ENCODE measurements at places on chromosomes 6 and 20. TPM values are rescaled to one million over a fixed set of nuclear protein-coding genes. Genes with fewer than 3 reads are reported as not detected.

Gene BMP5
- not detected for total RNA-seq

Gene DEFB112
- total RNA-seq: not detected

Gene SLC22A16
- not detected for total RNA-seq

Gene ETV7
- 0.33 TPM for total RNA-seq

Gene SEMG1
- total RNA-seq: not detected

DNA sequence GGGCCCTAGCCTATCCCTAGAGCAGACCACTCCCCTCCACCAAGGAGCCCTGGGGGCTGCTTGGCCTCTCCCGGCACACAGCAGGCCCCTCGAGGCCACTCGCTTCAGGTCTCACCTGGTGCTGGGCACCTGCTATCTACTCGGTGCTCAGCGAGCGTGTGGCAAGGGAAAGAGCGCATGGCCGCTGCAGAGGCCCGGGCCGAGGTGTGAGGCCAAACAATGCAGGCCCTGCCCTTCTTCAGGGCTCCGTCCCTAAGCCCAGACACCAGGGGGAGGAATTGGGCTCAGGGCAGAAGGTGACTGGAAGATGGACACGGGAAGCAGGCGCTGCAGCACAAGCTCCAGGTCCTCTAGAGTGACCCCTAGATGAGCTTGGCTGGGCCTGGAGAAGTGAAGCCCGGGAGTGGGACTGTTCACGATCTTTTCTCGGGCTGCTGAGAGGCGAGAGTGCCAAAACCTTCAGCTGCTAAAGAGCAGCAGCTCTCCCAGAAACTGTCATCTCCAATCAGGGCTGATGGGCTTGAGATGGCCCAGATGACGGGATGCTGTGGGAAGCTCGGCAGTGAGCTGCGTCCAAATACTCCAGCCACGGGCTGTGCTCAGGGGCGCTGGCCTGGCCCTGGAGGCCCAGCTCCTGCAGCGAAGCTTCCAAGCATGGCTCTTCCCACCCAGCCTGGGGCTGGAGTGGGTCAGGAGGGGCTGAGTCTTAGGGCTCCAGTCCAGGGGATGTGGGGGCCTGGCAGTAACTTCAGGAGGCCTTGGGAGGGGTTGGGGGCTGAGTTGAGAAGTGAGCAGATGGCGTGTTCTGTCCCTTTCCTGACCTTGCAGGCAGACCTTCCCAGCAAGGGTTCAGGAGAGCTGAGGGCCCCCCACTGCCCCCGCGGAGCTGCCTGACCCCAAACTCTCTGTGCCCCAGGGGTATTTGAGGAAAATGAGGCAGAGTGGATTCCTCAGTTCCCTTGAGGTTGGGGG, 43.7 kb downstream of the APCDD1L start:
- H3K27me3 ChIP-seq: no peaks in the 10 kb centered on the region
- H3K36me3 ChIP-seq: no peaks in the 10 kb centered on the region
- H3K4me1 ChIP-seq: no peaks in the 10 kb centered on the region
- no peak overlapping the region for H3K4me3 ChIP-seq

DNA sequence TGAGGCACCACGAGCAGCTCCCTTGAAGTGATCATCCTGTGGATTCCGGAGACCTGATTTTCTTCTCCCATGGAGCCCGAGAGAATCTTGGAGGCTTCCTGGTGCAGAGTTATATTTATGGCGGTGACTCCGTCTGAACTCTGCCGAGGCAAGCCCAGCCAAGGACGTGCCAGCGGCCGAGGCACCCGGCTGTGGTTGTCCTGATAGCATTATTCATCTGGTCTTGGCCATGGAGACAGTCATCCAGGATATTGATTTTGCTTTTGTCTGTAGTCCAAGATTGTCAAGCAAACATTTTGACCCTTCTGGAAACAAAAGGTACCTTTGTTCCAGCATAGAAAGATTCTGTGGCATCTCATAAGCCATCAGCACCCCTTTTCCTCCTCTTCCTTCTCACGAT, 163.3 kb downstream of the SCML4 start:
- H3K27me3 ChIP-seq: no peaks in the 10 kb centered on the region
- no peaks in the 10 kb centered on the region for H3K36me3 ChIP-seq
- no peak for DNase-seq
- peaks cover 19% of the 10 kb centered on the region for H3K4me1 ChIP-seq

- no peak for DNase-seq
- peaks cover 39% of the 10 kb centered on the region for H3K36me3 ChIP-seq
- peak overlapping the region; percentile 76 for H3K27ac ChIP-seq
- H3K4me1 ChIP-seq: peaks cover 36% of the 10 kb centered on the region
- H3K27me3 ChIP-seq: no peaks in the 10 kb centered on the region
These were observed 1.3 kb downstream of the CUL7 start for GRCh38 chr6:43052225-43052841.

DNA sequence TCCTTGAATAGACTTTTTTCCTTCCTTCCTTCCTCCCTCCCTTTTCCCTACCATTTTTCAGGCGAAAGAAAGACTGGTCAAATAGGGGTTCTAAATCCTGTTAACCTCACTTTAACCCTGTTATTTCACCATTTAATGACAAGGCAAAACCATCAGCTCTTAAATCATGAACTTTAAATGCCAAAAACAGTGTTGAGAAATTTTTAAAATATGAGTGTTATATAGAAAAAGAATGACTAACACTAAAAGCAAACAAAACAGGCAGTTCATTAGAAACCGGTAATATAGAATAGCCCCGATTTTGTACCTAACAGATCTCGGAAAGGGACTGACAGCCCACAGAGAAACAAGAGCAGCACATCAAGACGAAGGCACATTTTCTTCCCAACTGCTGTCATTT, 57.4 kb upstream of the CEP85L start:
- no peaks in the 10 kb centered on the region for H3K27me3 ChIP-seq
- H3K27ac ChIP-seq: peak overlapping the region; percentile 78
- DNase-seq: no peak
- peak overlapping the region; percentile 83 for H3K4me3 ChIP-seq
- peaks cover 61% of the 10 kb centered on the region for H3K4me1 ChIP-seq

GRCh38 chr6:13303668-13304017, 24.7 kb downstream of the TBC1D7 start:
- H3K27me3 ChIP-seq: no peaks in the 10 kb centered on the region
- H3K4me1 ChIP-seq: peaks cover 14% of the 10 kb centered on the region
- peak overlapping the region; percentile 47 for H3K27ac ChIP-seq
- no peak for DNase-seq
- H3K4me3 ChIP-seq: no peak overlapping the region

DNA sequence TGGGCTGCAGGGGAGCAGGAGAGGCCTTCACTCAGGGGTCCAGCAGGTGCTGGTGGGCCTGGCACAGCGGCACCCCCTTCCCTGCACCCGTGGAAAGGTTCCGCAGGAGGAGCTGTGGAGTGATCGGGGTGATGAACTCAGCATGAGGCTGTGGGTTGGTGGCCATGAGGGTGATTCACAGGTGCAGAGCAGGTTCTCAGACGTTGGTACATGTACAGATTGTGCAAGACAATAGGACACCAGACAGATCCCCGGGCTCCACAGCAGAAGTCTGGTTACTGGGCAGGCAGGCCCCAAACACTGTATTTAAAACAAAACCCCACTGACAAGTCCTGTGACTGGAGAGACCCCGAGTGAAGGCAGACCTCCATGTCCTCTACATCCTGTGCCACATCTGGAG, 151.6 kb upstream of the CDH4 start:
- H3K4me3 ChIP-seq: no peak overlapping the region
- no peak for DNase-seq
- no peak overlapping the region for H3K27ac ChIP-seq

DNA sequence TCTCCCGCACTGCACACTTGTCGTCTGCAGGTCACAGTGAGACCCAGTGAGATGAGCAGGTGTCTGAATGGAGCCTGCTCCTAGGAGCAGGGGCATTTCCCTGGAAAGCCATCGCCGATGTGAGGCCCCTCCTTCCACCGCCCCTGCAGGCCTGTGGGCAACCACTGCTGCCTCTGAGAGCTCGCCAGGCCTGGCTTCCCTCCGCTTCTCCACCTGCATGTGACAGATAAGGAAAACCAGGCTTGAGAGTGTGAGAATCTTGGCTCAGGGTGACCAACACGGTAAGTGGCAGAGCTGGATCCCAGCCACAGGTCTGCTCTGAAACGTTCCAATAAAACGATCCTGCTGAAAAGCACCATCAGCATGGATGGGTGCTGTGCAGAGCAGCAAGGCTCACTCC, 332.8 kb downstream of the CDH4 start:
- DNase-seq: no peak
- no peaks in the 10 kb centered on the region for H3K4me1 ChIP-seq
- H3K27me3 ChIP-seq: no peaks in the 10 kb centered on the region
- no peak overlapping the region for H3K27ac ChIP-seq

GRCh38 chr6:14287707-14288106, 170.1 kb downstream of the CD83 start:
- no peak for DNase-seq
- no peaks in the 10 kb centered on the region for H3K4me1 ChIP-seq
- no peak overlapping the region for H3K27ac ChIP-seq
- H3K4me3 ChIP-seq: no peak overlapping the region
- H3K27me3 ChIP-seq: no peaks in the 10 kb centered on the region

DNA sequence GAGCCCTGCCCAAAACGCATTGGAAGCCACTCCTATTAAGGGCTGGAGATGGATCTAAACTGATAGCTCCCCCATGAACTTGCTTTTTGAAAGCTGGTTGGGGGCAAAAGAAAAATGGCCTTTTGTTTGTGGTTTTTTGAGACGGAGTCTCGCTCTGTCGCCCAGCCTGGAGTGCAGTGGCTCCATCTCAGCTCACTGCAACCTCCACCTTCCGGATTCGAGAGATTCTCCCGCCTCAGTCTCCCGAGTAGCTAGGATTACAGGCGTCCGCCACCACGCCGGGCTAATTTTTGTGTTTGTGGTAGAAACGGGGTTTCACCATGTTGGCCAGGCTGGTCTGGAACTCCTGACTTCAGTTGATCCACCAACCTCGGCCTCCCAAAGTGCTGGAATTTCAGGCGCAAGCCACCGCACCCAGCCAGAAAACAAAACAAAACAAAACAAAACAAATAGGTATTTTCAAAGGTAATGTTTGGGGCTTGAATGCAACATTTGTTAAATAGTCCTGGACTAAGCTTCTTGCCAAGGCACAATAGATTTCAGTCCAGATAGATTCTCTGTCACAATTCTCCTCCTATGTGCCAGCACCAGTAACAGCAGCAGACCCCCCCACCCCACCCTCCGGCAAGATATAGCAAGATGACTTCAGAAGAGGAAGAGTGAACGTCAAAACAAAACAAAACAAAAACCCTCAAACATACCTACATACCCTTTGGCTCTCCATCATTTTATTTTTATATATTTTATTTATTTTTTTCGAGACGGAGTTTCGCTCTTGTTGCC, 26.5 kb upstream of the ABT1 start:
- H3K4me1 ChIP-seq: peaks cover 21% of the 10 kb centered on the region
- H3K27ac ChIP-seq: no peak overlapping the region
- H3K36me3 ChIP-seq: no peaks in the 10 kb centered on the region
- H3K27me3 ChIP-seq: no peaks in the 10 kb centered on the region
- no peak for DNase-seq
- no peak overlapping the region for H3K4me3 ChIP-seq

GRCh38 chr20:40499391-40499790, 189.6 kb downstream of the MAFB start:
- H3K36me3 ChIP-seq: no peaks in the 10 kb centered on the region
- no peak overlapping the region for H3K27ac ChIP-seq
- no peak overlapping the region for H3K4me3 ChIP-seq
- no peaks in the 10 kb centered on the region for H3K27me3 ChIP-seq

DNA sequence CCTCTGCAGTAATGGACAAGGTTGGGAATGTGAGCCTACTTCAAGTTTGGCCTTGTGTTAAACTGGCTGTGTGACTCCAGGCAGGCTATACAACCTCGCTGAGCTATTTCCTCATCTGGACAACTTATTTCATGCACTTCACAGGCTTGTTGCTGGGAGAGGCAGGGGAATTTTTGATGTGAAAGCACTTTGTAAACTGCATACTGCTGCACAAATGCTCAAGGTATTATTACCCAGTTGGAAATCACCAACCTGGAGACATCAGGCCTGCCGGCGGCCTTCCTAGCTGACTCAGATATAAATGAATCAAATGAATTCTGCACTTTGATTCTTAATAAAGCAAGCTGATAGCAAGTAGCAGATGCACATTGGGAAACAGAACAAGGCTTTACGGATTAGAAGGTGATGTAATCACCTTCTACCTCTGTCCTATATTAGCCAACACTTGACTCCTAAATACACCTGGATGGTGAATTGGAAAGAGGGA, 10.1 kb downstream of the JARID2 start:
- DNase-seq: no peak
- no peaks in the 10 kb centered on the region for H3K36me3 ChIP-seq
- H3K4me3 ChIP-seq: no peak overlapping the region
- peaks cover 66% of the 10 kb centered on the region for H3K4me1 ChIP-seq

- no peak overlapping the region for H3K27ac ChIP-seq
- no peaks in the 10 kb centered on the region for H3K4me1 ChIP-seq
- H3K36me3 ChIP-seq: no peaks in the 10 kb centered on the region
- no peak for DNase-seq
These were observed 96.9 kb upstream of the ARMC2 start for GRCh38 chr6:108751282-108751681.

Measured in CD4-positive, alpha-beta T cell (primary cell).